ENCODE measurements at places on chromosomes 6 and 20.

DNA sequence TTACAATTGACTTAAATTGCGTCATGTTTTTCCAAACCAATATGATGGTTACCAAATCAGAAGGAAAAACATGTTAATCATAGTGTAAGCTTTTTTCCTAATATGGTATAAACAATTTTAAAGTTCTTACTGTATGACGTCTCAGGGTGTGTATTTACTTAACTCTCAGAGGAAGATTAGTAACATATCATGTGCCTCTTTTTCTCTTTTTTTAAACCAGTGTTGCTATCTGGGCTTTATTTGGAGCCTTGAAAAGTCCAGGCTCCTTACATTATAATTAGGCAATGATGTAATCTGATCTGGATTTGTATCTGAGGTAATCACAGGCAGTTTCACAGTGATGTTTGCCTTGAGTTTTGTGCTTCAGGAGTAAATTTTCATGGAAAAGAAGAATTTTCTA lies 20.4 kb upstream of the RAB23 start:
- DNase-seq = no peak

DNA sequence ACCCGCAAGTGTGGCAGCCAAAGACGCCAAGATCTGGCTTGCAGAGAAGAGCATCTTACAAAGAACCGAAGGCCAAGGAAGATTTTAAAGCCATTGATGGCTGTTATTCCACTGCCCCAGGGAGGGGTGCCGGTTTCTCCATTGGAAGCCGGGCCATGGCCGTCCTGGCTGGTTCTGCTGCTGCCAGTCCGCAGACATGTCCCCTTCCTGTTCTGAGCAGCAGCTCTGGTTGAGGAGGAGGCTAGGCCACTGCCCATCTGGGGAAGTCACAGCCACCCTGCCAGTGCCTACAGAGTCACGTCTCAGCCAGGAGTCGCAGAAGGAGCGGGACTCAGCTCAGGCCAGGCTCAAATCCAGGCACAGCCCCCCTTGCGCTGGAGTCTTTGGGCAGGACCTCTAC lies 42.6 kb upstream of the MRGBP start:
- DNase-seq = no peak

DNA sequence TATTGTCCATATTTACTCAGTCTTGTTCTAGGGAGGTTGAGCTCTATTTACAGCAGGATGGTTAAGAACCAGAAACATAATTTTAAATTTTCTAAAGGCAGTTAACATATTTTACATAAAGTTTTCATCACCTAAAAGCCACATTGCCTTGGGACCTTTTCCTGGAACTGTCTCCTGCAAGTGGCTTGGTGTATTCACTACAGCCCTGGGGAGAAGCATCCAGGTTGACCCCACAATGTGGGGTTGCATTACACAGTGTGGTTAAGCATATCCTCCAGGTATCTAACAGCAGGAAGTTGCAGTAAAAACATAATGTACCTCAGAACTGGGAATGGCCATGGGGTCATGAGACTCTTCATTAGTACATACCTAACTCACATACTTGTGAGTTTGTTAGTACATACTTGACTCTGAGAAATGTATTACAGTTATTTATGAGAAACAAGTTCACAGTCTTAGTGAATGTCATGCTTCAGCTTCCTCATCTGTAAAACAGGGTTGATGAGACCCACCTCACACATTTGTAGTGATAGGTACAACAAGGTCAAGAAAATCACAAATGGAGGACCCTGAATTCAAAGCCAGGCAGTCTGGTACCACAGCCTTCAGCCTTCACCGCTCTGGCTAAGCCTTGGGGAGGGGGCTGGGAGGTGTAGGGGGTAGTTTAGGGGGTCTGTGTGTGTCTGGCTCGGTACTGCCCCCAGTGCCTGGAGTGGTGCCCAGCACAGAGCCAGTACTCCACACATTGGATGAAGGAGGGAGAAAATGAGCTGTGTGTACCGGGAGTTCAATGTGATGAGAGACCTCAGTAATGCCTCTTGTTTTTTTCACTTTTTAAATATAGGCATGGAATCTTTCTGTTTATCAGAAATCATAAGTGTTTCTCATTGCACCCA lies 52.9 kb downstream of the KAT14 start:
- no peak for DNase-seq

- no peak for DNase-seq
Observed at GRCh38 chr6:135883536-135883935, 32.0 kb downstream of the PDE7B start.

- DNase-seq = no peak
Observed at GRCh38 chr20:23087587-23088251, 1.6 kb upstream of the CD93 start.

- DNase-seq = no peak
Observed at GRCh38 chr6:150008588-150008987, 16.7 kb downstream of the RAET1L start.

DNA sequence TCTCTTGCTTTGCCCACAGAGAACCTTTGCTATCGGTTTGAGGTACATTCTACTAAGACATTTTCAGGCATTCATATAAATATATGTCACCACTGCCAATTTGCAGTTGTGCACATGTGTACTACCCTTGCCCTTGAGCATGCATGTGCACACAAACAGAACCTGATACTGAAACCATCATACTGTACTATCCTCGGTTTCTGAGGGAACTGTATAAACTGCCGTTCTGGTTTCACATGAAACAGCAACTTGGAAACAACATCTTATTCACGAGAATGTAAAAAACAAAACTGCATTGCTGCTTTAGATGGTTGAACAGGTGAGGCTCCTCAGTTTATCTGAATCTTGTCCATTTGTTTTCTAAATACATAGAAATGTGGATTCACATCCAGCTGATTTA lies 151.2 kb upstream of the TMEM170B start:
- DNase-seq = no peak

DNA sequence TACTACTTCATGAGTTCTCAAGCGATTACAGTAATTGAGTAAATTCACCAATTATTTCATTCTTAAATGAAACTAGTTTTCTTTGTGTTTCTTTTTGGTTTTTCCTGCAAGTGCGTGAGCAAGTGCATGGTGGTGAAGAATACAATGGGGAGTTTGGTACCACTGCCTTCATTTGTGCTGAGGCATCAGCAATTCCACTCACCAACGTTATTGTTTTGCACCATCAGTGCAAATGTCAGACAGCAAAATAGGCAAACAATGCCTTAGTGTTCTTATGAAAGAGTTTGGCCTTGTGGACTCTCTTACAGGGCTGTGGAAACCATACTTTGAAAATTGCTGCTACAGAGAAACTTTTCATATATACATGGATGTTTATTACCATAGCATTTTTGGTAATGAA lies 8.2 kb downstream of the CDH26 start:
- DNase-seq = no peak

DNA sequence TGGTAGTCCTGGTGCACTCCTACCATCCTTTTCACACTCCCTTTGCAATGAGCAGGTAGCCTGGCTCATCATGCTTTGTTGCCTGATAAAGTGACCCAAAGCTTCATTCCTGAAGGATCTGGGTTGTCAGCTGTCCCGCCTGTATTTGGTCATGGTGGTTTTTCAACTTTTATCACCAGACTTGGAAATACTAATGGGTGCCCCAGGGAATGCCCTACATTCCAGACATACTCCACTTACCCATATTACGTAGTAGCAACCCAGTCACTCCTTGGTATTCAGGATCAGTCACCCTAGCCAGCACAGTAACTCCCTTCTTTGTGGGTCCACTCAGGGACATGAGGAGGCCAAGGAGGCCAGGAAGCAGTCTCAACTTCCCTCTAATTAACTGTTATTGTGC lies 199.2 kb downstream of the MAFB start:
- DNase-seq = no peak

DNA sequence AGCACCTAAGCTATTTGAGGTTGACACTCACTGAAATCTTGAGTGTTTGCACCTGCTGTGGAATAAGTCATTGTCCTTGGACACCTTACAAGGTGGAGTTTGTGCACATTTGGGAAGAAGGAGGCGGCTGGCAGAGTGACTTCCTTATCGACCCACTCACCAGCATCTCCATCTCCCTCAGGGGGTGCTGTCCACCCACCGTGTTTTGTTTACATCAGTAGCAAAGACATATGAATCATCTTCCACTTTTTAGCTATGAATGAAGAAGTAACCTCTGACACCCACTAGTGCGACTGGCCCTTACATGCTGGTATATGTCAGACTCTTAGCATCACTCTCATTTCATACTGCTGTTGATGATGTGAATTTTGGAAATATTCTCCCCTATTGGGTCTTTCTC lies 119.5 kb upstream of the SGK1 start:
- DNase-seq = no peak
